Activated CD4-positive, alpha-beta memory T cell treated with anti-CD3 and anti-CD28 coated beads for 36 hours (primary cell): ENCODE measurements at places on chromosomes 3 and 15. TPM values are rescaled to one million over a fixed set of nuclear protein-coding genes. Genes with fewer than 3 reads are reported as not detected.

DNA sequence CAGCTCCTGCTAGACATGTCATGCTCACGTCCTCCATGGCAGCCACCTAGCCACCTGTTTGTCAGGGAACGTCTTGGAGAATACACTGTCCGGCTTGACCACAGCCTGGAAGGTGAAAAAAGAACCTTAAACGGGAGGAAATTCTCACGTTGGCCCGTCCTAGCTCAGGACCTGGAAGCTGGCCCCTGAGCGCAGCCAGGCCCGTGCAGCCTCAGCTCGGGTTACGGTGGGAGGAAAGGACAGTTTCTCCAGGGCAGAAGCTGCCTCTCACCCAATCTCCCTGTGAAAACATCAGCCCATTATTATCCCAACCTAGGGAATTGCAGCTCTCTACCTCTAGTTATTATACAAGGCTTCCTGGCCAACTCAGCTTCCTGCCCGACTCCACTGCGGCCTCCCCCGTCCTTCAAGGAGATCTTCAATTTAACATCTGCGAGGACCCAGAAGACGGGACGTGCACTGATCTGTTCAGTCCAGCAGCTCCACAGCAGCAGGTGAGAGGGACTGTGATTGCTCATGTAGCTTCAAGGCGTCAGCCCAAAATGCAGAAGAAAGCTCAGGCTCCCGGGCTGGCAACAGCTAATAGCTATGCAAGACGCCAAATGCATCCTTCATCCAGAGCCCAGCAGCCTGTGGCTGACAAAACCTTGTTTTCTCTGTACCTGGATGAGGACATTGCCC, 84.7 kb downstream of the ADAMTS17 start:
- no peak for DNase-seq

- no peak for DNase-seq
Observed at GRCh38 chr3:155047672-155048071, 32.4 kb upstream of the MME start.

- no peak for DNase-seq
Observed at GRCh38 chr3:12367346-12367745, 78.5 kb downstream of the PPARG start.

STOML1 gene
- total RNA-seq = 10.1 TPM

GRCh38 chr3:195208631-195209030, 62.3 kb downstream of the XXYLT1 start:
- no peak for DNase-seq

LYZL4 gene
- not detected for total RNA-seq

COL8A1 gene
- not detected for total RNA-seq

GRCh38 chr3:66442254-66443117, 58.3 kb downstream of the LRIG1 start:
- DNase-seq = no peak

DNA sequence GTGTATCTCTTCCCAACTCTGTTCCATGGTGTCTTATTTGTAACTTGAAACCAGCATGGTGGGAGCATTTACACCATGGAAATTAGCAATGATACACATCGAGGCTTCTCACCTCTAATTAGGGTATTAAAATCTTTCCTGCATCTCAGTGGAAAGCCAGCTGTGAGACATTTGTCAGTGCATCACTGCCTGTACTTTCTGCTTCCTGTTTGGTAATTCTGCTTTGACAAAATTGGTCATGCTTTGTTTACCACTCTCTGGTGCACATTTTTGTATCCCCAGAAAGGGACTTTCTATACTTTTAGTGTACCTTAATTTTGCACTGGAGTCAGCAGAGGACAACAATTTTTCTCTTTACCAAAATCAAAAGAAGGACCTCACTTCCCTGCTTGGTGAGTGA, 402.1 kb downstream of the PDCD6IP start:
- no peak for DNase-seq

CILP gene
- 0.05 TPM for total RNA-seq

DNA sequence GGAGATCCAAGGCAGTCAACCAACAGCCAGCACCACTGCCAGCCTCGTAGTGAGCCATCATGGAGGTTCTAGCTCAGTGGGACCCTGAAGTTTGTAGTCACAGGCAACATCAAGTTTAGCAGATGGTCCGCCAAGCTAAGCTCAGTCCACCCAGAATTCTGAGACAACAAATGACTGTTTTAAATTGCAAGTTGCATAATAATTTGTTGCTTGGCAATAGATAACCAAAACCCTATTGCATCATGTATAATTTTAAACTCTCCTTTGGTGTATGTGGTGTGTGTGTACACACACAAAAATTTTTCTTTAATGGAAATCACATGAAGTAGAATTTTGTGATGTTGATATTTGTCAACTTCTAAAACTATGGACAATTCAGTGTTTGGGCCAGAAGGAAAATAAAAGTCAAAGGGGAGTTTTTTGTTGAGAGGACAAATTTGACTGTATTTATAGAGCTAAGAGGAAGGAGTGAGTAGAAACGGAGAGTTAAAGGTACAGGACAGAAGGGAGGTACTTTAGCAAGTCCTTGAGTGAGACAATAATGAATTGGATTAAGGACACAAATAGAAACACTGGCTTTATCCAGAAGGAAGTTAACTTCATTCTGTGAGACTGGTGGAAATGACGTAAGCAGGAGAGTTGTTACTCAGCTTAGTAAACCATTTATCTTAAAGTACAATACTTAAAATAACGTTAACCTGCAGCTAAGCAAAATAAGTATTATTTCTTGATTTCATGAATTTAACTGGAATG, 83.6 kb downstream of the NCEH1 start:
- DNase-seq = no peak
